ENCODE measurements at places on chromosomes 16 and 17.

DNA sequence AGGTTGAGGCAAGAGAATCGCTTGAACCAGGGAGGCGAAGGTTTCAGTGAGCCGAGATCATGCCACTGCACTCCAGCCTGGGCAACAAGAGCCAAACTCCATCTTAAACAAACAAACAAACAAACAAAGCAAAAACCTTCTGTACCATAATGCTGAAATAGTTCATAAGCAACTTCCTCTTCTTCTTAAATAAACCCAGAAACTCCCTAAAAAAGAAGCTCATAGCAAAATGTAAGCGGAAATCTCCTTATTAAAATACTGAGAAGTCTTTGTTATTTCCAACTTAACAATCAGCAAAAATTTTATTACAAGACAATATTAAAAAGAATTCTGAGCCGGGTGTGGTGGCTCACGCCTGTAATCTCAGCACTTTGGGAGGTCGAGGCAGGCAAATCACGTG lies 82.8 kb downstream of the FBXL20 start:
- no peak for DNase-seq

GRCh38 chr16:67969254-67970039 lies 1.0 kb upstream of the SLC12A4 start:
- DNase-seq: no peak

GRCh38 chr16:19439483-19439882 lies 21.8 kb downstream of the TMC5 start:
- no peak for DNase-seq

DNA sequence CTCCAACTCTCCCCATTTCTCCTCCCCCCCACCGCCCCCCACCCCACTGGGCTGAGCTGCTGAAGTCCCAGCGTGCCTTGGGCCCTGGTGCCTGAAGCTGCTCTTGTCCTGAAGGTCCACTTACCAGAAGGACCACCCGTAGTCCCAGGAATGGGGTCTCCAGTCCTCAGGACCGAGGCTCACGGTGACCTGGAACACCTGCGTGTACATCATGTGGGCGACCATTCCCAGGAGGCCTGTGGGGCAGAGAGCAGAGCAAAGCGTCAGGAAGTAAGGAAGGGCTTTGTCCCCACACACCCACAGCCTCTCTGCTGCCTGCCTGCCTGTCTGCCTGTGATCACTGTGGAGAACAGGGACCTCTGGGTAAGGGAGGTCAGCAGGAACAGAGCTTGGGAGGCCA lies 218.7 kb downstream of the GSG1L start:
- no peak for DNase-seq

GRCh38 chr17:27878776-27879562 lies 14.2 kb downstream of the LYRM9 start:
- peak; percentile 44 for DNase-seq

DNA sequence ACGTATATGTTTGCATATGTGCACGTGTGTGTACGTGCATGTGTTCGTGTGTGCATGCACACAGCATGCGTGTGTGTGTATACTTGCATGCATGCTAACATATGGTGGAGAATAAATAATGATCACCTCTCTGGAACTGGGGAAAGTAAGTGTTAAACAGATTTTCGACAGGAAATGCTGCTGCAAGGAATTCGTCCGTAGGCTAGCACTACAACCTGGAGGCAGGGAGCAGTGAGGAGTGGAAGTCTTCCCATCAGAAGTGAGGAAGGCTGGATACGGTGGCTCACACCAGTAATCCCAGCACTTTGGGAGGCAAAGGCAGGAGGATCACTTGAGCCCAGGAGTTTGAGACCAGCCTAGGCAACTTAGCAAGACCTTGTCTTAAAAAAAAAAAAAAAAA lies 4.8 kb upstream of the CSNK1D start:
- no peak for DNase-seq

- no peak for DNase-seq
Observed at GRCh38 chr17:61128661-61129115, 271.0 kb upstream of the TBX2 start.

DNA sequence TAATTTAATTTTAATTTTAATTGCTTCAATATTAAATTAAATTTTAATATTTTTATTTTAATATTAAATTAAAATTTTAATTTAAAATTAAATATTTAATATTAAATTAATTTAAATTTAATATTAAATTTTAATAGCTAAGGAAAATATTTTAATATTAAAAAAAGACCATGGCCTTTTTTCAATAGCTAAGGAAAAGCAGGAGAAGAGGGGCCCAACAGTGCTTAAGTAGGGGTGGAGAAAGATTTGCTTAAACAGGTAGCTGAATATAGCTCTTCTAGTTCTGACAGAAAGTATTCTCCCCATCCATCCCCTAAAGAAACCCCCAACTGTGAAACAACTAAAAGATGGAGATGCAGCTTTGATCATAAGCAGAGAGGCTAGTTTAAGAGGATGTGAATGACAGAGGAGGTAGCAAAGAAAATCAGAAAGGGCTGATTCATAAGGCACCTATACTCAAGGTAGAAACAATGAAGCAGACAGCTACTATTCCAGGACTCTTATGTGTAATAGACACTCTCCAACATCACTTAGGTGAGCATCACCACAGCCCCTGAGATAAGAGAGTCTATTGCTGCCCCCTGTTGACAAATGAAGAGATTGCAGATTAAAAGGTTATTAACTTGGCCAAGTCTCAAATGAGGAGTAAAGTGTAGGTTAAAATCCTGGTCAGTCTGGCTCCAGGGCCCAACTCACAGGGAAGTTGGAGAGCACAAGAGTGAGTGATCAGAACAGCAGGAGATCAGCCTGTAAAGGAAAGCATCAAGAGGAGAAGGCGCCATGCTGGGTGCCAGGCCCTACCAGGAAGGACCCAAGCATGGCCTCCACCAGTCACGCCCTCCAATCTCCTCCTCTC lies 7.8 kb upstream of the RNASEK start:
- DNase-seq: peak; percentile 39

DNA sequence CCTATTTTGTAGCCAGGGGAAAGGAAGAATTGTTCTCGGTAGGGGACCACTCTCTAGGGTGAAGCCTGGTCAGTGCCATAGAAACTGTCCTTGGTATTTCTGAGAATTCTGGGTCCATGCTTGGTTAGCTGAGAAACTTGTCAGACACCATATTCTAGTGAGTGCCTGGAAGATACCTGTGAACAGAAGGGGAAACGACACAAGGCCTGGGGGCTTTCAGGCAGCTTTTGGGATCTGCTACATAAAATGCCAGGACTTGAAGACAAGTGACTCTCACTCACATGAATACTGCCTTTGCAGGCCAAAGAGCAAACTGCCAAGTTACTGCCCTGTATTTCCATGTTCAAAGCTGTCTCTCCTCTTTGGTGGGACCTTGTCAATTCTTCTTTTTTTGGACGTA lies 18.3 kb downstream of the ODF4 start:
- DNase-seq: no peak

DNA sequence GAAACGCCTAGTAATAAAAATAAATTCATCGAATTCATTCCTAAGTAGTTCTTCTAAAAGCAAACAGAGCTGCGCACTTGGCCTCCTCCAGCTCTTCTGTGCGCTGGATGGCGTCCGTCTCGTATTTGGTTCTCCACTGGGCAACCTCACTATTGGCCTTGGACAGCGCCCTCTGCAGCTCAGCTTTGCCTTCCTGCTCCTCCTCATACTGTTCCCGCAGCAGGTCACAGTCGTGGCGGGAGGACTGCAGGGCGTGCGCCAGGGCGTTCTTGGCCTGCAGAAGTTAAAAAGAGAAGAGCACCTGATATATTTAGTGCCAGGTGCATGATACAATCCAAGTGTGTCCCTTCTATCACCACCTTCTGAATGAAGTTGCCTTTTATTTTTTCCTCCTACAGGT lies 21.8 kb downstream of the MYH3 start:
- DNase-seq: no peak

DNA sequence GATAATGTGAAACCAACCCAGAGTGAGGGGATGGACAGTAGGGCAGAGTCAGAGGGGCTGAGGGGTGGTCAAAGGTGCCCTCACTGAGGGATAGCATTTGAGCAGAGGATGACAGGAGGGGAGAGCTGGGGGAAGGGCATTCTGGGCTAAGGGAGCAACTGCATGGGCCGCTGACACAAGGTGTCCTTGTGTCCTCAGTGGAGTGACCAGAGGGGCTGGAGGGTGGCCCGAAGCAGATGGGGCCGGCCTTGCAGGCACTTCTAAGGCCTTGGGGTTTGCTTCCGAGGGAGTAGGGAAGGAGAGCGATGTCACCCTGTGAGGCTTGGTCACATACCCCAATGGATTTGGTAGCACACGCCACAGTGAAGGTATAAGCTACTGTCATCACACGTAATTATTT lies 10.0 kb downstream of the NUBP1 start:
- no peak for DNase-seq

DNA sequence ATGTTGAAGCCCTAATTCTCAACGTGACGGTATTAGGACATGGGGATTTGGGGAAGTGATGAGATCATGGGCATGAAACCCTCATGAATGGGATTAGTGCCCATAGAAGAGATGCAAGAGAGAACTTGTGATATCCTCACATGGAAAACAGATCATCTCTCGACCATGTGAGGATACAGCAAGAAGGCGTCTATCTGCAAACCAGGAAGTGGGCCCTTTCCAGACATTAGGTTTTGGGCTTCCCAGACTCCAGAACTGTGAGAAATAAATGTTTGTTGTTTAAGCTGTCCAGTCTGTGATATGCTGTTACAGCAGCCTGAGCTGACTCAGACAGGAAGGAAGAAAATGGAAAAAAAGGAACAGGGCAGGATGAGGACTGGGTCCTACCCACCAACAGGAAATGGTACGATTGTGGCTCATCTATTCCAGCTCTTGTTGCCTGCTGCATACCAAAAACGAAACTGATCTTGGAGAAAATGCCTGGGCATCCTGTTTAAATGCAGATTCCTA lies 21.9 kb upstream of the SSTR2 start:
- DNase-seq: no peak

- no peak for DNase-seq
Observed at GRCh38 chr17:18319604-18320256, 4.6 kb downstream of the SMCR8 start.

- no peak for DNase-seq
Observed at GRCh38 chr17:35683591-35683990, 47.8 kb upstream of the RASL10B start.

- DNase-seq: no peak
Observed at GRCh38 chr17:38550661-38551060, 55.1 kb downstream of the SRCIN1 start.

DNA sequence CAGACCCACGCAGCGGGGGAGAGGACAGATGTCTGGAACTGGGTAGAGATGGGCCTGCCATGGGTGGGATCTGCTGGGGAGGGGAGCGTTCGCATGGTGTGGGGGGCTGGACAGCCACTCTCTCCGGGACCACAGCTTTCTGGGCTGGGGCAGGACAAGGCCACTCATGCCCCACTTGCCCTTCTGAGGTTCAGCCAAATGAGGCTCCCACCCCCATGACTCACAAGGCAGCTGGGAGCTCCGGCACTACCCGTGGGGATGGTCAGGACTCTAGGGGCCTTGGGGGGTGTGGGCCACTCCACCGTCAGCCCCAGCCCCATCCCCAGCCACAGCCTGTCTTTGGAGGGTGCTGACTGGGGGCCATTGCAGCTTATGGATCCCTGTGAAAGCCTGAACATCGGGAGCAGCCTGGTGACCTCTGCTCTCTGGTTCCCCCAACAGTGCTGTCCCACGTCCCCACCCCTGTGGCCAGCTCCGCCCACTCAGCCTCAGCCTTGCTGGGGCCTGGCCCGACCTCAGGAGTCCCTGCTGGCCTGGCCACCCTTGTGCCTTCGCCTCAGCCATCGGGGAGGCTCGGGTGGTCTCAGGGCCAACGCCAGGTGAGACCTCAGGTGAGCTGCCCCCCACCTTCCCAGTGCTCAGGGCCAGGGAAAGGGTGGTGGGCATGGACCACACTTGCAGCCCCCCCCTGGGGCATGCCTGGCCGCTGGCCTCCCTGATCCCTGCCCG lies 4.7 kb upstream of the CDH15 start:
- no peak for DNase-seq

GRCh38 chr17:7280519-7281073 lies 922 bp upstream of the SLC2A4 start:
- peak; percentile 83 for DNase-seq

DNA sequence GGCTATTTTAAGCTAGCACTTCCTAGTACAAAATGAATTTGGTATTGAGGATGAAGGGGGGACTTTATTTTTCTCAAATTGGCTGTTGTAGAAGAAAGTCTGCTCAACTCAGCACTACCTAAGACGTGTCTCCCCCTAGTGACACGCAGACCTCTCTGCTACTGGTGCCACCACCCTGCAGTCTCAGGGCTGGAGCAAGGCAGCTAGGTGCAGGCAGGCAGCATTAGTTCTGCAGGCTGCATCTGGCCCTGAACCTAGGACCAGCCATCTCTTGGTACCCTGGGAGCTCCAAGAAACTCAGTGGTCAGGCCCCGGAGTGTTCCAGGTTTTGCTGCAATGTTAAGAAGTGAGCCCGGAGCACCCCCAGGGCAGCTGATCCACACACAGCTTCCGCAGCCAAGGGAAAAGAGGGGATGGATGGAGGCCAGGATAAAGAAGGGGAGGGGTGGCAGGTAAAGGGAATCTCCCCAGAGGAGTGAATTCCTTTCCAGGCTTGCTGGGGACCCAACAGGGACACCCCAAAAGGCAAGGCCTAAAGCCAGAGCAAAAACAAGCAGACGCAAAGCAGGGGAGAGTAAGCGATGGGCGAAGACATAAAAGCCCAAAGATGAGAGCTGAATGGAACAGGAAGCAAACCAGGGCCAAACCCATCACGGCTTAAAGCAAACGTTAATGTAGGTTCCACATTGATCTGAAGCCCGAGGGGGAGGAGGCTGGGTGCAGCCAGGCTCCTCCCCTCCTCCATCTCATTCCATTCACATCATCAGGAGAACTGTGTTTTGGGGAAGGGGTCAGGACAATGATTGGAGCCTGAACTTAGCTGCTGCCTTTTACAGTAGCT lies 200.5 kb downstream of the ZFHX3 start:
- DNase-seq: no peak

DNA sequence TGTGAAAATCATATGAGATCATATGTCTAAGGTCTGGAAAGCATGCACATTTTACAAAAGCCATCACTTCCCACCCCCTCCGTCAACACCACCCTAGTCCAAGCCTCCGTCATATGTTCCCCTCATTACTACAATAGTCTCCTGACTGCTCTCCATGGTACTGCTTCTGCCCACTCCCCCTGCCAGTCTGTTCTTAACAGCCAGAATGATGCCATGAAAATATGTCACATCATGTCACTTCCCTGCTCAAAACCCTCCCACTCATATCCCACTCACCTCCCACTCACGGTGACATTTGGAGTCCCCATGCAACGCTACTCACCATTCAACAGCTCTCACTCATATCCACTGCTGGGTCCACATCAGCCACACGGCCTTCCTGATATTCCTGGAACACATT lies 432.3 kb downstream of the XYLT1 start:
- DNase-seq: no peak

GRCh38 chr16:11642765-11643116 lies 25.5 kb upstream of the SNN start:
- DNase-seq: no peak

GRCh38 chr16:50947826-50948225 lies 203.2 kb downstream of the SALL1 start:
- DNase-seq: no peak

DNA sequence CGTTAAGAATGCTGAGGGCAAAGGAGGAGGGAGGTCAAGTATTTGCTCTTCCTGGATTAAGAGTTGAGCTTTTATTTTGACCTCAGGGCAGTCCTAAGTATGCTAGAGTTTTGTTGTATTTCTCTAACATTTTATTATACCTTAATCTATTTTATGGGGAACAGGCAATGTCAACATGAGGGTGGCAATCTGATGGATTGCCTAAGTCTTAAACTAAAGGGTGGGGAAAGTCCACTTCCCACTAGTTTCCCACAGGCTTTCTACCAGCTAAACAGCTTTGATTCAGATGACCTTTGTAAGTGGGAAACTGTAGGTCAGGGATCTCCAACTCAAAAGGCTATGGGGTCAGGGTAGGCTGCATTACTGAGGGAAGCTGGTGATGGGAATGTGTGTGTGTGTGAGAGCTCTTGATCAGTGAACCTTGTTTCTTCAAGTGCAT lies 24.9 kb downstream of the HSD17B2 start:
- no peak for DNase-seq
